Activated CD8-positive, alpha-beta T cell treated with anti-CD3 and anti-CD28 coated beads for 36 hours (primary cell): ENCODE measurements at places on chromosomes 1 and 21. TPM values are rescaled to one million over a fixed set of nuclear protein-coding genes. Genes with fewer than 3 reads are reported as not detected.

DNA sequence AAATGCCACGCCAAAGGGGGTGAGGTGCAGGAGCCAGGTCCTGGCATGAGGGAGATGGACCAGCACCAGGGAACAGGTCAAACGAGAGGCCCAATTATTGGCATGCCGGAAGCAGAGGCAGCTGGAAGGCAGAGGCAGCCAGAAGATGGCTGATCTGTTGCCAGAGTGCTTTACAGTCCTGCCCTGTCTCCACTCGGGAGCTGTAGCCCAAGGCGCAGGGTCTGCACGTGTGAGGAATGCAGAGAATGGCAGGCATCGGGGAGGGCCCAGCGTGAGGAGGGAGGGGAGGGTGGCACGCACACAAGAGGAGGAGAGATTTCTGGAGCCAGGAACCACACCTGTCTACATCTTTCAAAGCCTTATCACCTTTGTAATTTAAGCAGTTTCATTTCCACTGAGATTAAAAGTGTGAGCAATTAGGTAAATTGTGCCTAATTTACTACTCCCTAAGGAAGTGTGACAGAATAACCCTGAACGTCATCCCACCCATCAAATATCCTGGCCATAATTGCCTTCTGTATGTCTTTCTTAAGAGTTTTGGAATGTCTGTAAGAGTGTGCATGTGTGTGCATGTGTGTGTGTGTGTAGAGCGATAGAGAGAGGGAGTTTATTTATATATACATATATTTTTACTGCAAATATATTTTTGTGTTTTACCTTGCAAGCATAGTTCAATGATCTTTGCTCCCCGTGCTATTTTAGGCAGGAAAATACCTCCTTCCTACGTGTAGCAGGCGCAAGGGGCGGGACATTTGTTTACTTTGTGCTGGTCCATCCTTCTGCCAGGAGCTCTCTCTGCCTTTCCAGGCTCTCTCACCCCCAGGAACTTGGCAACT, 125.5 kb upstream of the SERBP1 start:
- no peak for DNase-seq

- DNase-seq, result no peak
Observed at GRCh38 chr1:151800830-151801229, 4.4 kb downstream of the LINGO4 start.

DNA sequence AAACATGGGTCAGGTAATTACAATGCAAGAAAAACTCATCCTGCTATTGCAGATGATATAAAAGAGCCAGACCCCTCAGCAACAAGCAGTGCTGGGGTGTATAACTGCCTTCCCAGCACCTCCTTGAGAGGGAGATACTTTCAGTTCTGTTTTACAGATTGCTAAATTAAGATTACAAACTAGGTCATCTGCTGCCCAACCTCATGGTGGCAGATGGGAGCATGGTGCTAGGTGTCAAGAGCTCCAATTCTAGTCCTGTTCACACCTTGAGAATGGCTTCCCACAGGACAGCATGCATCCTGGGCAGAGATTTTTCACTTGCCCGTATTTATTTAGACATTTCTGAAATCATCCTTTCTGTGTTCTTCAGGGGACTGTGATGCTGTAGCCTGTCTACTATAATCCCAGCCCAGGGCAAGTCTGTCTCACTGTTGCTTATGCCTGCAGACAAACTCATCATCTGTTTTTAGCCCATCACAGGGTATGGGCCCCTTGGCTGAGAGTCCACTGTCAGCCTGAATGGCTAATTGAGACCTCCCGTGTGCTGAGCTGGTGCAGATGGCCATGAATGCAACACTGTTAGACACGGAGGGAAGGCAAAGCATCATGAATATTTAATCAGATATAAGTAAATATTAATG, 40.2 kb upstream of the PBX1 start:
- no peak for DNase-seq

GRCh38 chr1:16367968-16368890, 1.2 kb downstream of the SZRD1 start:
- peak; percentile 36 for DNase-seq

DNA sequence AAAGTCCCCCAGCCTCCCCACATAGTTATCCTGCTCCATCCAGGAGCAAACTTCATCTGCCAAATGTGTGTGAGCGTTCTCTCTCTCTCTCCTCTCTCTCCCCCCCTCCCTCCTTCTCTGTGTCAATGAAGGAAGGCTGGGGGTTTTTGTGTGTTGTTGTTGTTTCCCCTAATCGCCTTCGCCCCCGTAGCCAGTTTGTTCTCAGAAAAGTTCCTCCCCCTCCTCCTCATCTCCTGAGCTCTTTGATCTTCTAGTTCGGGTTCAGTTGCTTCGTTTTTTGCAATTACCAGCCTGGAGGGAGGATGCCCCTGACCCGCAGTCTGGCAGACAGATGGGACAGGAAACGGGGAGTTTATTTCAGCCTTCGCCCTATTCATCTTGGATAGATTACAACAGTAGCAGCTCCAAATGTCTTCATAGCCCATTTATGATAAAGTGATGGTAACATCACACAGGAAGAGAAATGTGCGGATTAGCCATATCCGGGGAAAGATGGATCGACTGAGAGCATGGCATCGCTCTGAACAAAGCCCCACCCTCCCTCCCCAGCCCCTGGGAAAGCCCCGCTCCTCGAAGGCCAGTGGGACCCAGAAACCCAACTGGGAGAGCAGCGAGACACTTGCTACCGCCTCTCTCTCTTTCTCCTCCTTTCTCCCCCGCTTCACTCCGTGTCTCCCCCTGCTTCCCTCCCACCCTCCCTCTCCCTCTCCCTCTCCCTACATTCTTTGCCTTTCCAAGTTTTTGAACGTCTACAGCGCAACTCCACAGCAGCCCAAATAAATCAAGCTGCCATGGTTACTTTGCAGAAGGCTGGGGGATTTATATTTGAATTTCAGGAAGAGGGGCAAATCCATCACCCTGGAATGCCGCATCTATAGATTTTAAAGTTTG, 139.7 kb upstream of the ARHGEF16 start:
- no peak for DNase-seq

DNA sequence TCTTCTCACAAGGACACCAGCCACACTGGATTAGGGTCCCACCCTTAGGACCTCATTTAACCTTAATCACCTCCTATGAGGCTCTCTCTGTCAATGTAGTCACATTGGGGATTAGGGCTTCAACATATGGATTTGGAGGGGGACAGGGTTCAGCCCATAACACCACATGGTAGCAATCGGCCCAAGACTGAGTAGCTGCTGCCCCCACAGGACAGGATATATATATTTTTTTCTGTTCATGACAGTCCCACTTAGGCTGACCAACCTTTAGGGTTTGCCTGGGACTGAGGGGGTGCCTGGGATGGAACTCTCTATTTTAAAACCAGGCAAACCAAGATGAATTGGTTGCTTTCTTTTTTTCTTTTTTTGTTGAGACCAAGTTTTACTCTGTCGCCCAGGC, 8.2 kb upstream of the ACTL8 start:
- no peak for DNase-seq

- DNase-seq, result peak; percentile 70
Observed at GRCh38 chr21:44618909-44619308, 7.0 kb downstream of the KRTAP10-8 start.

- DNase-seq, result no peak
Observed at GRCh38 chr1:77824079-77824478, 44.6 kb downstream of the MIGA1 start.

GRCh38 chr1:26283871-26284596, 4.1 kb downstream of the SH3BGRL3 start:
- peak; percentile 34 for DNase-seq

UBASH3A gene
- 48.7 TPM for total RNA-seq

COL11A1 gene
- not detected for total RNA-seq
